ENCODE measurements at places on chromosomes 3 and 15.

DNA sequence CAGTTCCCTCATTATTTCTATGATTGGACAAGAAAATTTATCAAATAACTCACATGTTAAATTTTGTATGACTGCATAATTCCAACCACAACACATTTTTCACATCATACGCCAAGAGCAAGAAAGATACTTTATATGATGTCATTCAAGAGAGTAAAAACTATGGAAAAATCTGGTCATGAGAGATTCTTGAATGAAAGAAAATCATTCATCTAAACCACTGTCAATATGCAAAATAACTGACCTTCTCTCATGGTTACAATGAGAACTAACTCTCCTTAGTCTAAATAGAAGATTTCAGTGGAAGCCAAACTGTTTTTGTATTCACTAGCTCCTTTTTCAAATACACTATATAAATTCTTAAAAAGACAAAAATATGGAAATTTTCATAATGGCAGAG is 124.6 kb downstream of the CBLB start:
- DNase-seq: no peak

- no peak for DNase-seq
Observed at GRCh38 chr15:83106994-83107840, at the start of gene TM6SF1. TM6SF1 (plus strand) TSS chr15:83107645; CDS start chr15:83107681, 36 bp downstream.

DNA sequence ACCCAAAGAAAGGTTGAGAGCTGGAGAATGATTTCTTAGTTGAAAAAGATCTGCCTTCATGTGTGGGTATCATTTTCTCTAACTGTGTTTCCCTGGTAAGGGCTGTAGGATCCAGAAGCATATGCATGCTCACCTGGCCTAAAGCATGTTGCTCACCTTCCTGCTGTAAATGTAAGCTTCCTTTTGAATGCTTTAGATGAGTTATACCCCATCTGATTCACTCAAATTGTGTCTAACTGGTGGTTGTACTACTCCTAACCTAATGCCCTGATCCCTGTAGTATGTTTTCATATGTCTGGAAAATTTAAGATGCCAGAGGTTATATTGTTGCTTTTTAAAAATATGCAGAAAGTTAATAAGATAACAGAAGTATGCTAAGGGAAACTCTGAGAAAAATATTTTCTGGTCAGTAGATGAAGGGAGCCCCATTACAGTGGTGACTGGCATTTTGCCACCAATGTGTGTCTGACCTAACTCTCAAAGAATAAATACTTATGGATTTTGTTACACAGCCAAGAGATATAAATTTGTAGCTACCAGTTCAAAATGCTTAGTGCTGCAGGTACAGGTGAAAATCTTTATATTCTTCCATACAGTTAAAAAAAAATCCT is 7.7 kb downstream of the FILIP1L start:
- DNase-seq: no peak

GRCh38 chr3:101898752-101899169 is 49.4 kb downstream of the NFKBIZ start:
- DNase-seq: no peak

DNA sequence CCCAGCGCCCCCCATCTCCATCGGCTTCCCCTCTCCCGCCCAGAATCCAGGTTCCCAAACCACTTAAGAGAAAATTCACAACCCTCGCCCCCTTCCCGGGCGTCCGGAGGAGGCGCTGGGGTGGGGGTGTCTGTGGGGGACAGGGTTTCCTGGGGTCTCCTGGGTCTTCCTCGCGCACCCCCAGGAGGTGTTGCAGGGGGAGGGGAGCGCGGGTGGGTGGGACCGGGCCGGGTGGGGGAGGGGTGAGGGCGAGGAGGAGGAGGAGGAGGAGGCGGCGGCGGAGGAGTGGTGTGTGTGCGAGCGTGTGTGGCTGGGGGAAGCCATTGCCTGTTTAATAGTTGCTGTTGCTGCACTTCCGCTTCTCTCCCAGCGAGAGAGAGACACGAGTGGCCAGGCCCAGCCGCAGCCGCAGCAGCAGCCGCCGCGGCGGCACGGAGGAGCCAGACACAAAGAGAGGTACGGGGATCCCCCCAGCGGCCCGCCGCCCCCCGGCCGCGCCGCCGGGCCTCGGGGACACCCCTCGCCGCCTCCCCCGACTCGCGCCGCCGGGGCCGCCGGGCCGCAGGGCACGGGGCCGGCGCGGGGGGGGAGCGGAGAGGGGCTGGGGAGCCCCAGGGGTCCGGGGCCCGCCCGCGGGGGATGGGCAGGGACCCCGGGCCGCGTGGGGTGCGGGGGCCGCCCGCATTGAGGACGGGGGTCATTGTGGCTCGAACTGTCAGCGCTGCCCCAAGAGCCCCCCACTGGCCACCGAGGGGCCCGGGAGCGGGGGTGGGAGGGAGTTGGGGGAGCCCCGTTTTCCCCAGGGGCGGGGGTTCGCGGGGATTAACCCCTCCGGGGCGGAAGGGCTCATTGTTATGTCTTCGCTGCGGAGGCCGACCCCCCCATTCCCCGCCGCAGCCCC is at the start of gene UBE2E1:
Gene UBE2E1 (plus strand): TSS at position 323 of the 901 bp plus-strand sequence. CDS start 1,315 bp downstream, outside the sequence.
- DNase-seq: peak; percentile 28

DNA sequence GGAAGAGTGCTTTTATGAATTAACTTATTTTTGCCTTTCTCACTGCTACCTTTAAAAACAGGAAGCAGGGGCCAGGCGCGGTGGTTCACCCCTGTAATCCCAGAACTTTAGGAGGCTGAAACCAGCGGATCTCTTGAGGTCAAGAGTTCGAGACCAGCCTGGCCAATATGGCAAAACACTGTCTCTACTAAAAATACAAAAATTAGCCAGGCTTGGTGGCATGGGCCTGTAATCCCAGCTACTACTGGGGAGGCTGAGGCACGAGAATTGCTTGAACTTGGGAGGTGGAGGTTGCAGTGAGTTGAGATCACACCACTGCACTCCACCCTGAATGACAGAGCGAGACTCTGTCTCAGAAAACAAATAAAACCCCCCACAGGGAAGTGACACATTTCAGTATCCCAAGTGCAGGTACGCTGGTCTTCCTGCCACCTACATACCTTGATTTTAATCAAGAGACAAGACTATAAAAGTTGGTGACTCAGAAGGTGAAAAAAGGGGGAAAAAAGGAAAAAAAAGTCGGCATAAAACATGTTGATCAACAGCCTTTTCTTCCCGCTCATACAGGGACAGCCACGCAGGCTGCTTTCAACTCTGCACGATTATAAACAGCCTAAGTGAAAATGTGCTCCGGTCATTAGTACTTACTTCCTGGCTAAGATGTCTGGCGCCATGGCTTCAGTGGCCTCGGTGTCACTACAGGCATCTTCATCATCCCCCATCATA is 18.8 kb downstream of the PPP1R2 start:
- DNase-seq: no peak

GRCh38 chr3:45182915-45183871 is 37.0 kb upstream of the CDCP1 start:
- no peak for DNase-seq
